Astrocyte of the spinal cord (primary cell): ENCODE measurements at places on chromosomes 11 and 22.

GRCh38 chr11:128764424-128765095 is 70.7 kb downstream of the FLI1 start:
- no peak for DNase-seq

DNA sequence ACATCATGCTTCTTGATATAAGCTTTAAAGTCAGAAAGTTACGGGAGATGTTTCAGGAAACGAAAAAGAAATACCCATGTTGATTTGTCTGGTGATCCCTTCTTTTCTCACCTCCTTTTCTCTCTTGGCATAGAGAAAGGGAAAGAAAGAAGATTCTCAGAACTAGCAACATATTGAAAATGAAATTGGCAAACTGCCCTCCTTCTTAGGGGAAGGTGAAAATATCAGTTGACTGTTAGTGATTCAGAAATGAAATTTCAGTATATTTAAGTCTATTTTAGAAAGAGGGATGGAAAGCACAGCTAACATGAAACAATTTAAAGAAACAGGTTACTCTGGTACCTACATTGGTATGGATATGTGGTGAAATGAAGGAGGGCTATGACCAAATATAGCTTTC is 918.1 kb downstream of the METTL15 start:
- no peak for DNase-seq

DNA sequence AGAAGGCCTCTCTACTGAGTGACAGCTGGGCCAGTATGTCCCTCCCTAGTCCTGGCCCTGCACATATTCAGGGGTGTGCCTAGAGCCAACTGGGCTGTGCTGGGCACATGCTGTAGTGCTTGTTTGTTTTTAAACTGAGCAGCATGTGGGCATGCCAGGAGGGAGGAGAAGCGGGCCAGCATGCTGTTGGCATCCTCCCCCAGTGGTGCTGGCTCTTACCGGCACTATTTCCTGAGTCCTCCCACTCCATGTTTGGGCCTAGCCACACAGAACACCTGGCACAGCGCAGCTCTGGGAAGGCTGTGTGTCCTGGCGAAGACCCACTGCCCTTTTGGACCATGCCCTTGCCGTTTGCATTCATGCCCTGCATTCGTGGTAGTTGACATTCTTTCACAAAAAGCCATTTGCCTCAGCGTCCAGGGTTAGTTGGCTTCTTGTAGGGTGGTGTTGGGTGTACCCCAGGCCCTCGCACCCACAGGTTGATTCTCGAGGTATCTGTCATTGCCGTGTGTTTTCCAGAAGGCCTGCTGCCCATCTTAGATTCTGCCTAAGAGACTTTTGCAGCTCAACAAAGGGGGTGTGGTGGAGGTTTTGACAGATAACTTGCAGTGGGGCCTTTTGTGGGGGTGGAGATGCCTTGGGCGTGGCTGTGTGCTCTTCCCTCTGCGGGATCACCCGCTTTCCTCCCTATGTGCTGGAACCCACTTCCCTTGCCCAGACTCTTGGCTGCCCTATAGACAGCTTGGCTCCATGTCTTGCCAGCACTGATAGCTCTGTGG is 13.6 kb downstream of the DGCR8 start:
- DNase-seq = no peak

DNA sequence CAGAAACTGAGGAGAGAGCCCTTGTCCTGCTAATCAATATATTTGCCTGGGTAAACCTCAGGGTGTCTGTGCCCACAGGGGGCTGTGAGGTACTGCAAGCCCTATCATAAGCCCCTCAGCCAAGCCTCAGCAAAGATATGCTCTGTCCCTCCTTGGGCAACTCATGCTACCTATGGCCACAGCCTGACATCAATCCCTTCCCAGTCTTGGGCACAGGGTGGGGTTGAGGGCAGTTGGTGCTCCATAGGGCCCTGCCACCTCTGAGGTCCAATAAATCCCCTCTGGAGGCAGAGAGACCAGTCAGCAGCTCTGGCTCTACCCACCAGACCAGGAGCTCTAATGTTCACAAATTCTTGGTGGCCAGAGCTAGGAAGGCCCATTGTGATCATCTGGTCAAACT is 23.8 kb downstream of the TPBGL start:
- DNase-seq = no peak

DNA sequence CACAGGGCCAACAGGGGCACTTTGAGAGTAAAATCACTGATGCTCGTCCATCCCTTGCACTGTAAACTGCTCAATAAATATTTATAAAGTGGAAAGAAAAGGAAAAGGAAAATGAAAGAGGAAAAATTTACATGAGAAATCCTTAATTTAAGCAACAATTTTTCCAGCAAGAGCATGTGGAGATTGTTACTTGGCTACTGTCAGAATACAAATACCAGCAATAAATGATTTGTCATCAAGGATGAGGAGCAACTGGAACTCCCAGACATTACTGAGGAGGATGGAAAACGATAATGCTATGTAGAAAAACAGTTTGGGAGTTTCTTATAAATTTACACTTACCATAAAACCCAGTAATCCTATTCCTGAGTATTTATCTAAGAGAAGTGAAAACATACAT is 123.0 kb downstream of the SGSM3 start:
- DNase-seq = no peak

- DNase-seq = no peak
Measured at GRCh38 chr11:134460881-134461280, 48.8 kb upstream of the B3GAT1 start.
